NCI-H1105 (cell line): ENCODE measurements at places on chromosomes 3 and 15.

DNA sequence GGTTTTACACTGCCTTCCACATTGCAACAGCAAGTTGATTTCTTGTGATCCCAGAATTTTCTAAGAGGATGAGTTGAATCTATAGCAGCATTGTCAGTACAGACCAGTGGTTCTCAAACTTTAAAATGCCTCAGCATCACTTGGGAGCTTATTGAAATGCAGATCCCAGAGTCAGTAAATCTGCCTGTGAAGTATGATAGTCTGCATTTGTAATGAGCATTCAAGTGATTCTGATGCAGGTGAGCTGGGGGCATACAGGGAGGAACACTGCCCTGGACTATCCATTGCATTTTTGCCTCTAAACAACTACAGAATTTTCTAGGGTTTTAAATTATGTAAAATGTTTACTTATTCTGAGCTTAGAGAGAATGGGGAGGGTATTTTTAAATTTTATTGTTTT lies 27.5 kb upstream of the PAQR5 start:
- no peak for DNase-seq

DNA sequence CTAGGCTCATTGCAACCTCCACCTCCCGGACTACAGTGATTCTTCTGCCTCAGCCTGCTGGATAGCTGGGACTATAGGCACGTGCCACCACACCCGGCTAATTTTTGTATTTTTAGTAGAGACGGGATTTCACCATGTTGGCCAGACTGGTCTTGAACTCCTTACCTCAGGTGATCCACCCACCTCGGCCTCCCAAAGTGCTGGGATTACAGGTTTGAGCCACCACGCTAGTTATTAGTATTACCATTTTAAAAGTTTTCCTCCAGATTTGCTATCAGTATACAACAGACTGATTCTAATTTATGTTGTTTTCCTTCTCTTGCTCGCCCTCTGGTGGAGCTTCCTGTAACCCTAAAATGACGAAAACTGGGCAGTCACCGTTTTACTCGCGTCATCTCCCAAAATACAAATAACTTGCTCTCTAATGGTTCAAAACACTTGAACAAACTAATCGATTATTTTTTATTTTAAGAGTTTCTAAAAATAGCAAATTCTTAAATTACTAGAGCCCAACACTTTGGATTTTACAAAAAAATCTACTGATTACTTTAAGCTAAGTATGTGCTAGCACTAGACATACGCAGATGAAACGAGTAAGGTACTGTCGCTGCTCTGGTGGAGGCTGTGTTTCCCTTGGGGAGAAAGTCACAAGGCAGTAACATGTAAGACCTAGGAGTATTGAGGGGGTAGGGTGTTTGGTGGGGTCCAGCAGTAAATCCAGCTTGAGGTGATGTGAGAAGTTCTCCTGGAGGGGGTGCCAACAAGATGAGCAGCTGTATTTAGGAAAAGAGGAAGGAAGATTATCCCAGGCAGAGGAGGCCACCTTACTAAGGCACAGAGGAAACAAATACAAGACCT lies 203.3 kb downstream of the MBNL1 start:
- DNase-seq: peak; percentile 65

GRCh38 chr15:71473751-71474150 lies 336.6 kb upstream of the NR2E3 start:
- DNase-seq: no peak

- DNase-seq: no peak
Measured at GRCh38 chr3:181782306-181782954, 70.7 kb downstream of the SOX2 start.

DNA sequence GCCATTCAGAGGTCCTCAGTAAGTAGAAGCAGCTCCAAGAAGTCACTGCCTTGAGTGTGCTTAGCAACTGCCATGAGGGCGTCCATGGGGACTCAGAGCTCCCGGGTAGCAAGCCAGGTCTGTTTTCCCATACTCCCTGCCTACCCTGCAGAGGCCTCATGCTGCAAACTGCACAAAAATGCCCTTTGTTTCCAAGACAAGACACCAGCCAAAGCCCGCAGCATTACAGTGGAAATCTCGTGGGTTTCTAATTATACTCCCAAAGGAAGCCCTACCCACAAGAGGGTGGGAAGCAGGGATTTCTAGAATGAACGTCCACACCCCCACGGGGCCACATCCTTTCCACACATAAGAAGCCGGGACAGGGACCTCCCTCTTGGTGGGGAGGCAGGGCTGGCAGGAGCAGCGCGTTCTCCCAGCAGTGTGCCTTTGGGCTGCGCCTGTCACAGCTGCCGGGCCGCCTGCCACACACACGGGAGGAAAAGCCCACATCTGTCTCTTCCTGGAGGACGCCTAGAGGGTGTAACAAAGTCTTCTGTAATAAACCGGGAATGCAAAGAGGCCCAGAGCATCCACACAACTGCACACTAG lies 31.1 kb downstream of the FAM174B start:
- DNase-seq: no peak

- DNase-seq: no peak
Measured at GRCh38 chr3:160098926-160099626, 110.4 kb downstream of the IL12A start.

GRCh38 chr3:138881233-138881632 lies 46.5 kb upstream of the PIK3CB start:
- DNase-seq: no peak

DNA sequence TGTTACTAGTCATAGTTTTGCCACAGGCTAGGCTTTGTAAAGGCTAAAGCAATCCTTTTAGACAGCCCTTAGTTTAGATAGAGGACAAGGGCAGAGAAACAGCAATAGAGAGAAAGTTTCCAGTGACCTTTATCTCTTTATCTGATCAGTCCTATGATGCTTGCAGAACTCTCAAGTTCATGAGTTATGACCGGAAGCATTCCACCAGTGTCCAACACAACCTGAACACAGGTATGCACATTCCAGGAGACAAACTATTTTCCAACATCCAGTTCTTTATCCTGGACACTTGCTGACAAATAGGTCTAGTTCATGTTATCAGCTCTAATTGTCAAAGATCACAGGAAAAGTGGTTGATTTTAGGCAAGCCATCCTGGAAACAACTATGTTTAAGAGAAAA lies 422.2 kb downstream of the MAGI1 start:
- no peak for DNase-seq

- no peak for DNase-seq
Measured at GRCh38 chr3:181859518-181859917, 147.8 kb downstream of the SOX2 start.

DNA sequence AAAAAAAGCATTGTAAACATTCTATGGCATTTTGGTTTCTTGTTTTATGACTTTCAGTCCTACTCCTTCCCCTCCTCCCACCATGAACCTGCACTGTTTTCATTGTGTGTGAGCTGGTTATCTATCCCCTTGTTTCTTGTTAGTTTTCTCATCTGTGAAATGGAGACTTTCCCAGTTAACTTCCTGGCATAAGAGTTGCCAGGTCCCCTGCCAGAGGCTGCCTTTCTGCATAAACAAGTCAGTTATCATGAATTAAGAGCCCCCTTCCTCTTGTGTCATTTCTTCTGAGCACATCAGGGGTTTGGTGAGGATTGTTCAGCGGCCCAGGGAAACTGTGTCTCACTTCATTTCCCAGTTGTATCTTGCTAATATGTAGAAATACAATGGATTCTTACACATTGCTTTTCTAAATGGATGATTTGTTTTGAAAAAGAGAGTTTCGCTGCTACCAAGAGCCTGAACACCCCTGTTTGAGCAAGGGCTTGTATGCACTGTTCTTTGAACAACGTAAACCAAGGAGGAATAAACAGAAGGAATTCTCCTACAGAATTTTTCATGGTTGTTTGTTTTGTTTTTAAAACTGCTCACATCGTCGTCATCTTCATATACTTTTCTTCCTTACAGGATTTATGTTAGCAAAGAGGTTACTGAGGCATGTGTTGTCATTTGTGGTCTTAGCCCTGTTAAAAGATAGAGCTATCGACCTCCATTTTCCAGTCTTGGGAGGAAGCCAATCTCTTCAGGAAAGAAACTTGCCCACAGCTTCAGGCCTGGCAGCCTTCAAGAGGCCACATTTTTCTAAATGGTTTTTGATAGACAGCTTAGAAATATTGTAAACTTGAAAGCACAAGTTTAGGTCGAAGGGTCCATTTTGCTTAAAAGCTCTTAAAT lies 144.6 kb upstream of the IL12A start:
- DNase-seq: no peak

DNA sequence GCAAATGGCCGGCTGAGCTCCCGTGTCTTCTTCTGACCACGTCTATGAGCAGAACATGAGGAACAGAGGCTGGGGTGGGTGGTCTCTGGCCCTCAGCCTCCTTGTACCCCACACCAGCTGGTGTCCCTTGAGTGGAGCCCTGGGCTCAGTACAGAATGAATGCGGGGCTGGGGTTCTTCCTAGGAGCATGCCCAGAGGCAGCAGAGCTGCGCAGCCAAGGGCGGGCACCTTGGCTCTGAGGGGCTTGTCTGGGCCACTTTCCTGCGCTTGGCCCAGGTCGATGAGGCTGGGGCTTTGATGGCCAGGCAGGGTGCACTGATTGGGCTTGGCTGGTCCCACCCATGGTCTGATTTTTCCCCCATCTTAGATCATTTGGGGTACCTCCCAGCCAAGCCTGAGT lies 6.4 kb downstream of the SCN5A start:
- DNase-seq: no peak

DNA sequence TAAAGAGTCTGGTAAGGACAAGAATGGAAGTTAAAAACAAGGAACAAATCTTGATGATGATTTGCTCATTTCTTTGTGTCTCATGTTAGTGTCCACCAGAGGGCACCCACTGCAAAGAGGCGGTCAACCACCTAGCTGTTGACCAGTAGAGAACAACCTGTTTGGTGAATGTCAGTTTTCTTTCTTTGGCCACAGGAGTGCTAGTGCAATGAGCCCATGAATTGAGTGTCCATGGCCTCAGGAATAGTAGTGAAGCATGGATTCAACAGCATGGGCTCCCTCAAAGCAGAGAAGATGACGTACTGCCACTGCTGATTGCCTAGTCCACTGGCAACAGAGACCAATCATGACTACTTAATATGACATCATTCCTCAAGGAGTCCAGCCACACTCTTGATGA lies 10.7 kb upstream of the CNTN6 start:
- DNase-seq: no peak
